Stimulated activated naive CD8-positive, alpha-beta T cell treated with anti-CD3 and anti-CD28 coated beads, Interleukin-15, Interleukin-2, amounts not matched to agents 100 U/mL and 50 U/mL, for 24 hours (primary cell): ENCODE measurements at places on chromosomes 11 and 22.

DNA sequence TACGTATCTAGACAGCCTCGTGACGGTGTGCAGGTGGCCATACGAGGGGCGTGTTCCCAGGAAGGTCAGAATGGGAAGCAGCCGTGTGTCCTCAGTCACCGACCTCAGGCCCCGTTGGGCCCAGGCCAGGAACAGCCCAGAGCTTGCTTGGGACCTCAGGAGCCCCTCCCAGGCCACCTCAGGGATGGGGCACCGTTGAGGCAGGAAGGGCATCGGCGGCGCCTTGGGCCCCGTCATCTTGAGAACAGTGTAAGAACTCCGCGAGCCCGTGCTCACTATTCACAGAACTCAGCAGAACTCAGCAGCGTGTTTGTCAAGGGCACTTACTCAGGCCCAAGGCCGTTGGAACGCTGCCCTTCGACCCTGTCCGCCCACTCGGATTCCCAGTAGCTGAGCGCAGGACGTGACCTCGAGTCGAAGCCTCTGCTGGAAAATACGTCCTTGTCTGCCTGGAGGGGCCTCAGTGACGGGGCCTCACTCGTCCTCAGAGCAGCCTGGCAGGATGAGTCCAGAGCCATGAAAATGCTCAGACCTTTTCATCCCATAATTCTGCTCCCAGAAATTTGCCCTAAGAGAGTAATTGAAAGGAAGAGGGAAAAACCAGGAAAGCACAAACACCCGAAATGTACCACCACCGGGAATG lies 1134.8 kb downstream of the BRD1 start:
- DNase-seq, result no peak

DNA sequence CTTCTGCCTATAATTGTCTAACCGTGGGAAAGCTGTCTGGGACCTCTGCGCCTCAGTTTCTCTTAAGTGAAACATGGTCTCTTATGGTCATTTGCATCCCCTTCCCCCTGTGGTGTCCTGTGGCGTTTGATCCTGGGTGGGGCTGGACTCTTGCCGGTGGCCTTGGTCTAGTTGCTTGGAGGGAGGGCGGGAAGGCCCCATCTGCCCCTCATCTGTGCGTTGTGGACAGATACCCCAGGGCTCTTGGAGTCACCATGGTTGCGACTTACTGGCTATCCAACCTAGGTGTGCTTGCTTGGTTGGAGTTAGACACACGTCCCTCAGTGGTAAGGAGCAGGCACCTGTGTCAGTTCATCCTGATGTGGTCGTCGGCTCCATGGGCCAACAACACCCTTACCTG lies 15.2 kb downstream of the SHANK3 start:
- DNase-seq, result no peak

- peak; percentile 67 for DNase-seq
Measured at GRCh38 chr22:17087498-17088131, 2.8 kb downstream of the IL17RA start.

DNA sequence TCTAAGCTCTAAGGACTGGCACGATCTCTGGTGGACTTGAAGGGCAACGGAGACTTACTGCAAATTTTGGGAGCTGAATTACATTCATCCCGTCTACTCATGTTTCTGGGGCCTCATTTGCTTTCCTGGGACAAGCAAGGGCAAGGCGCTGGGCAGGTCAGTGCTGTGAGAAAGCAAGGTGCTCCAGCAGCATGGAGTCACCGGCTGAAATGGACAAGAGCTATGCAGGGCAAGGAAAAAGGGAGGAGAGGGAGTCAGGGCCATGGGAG lies 25.6 kb downstream of the FLI1 start:
- DNase-seq, result no peak

GRCh38 chr11:113587308-113587739 lies 112.1 kb upstream of the DRD2 start:
- DNase-seq, result peak; percentile 9

DNA sequence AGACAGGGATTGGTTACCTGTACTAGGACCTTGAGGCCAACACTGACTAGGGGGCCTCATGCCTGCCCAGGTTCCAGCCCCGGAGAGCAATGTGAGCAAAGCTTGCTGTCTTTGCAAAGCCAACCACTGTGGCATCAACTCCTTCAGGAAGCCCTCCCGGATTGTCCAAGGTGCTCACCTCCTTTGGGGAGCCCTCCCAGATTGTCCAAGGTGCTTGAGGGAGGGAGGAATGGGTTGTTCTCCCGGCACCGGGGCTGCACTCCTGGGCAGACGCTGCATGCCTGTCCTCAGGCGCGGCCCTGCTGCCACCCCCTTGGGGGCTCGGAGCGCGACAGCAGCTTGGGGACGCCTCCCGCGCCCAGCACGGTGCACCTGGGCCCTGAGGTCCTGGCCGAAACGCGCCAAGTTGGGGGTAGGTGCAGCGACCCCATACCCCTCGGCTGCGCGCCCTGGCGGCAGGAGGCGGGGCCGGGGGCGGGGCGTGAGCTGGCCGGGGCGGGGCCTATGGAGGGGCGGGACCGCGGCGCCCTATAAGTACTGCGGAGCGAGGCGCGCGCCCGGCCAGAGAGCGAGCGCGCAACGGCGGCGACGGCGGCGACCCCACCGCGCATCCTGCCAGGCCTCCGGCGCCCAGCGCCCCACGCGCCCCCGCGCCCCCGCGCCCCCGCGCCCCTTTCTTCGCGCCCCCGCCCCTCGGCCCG lies at the start of gene CD81:
Gene CD81, plus strand, starts transcription at position 560 of the 701 bp plus-strand sequence. CDS start 240 bp downstream, outside the sequence.
- peak; percentile 73 for DNase-seq

DNA sequence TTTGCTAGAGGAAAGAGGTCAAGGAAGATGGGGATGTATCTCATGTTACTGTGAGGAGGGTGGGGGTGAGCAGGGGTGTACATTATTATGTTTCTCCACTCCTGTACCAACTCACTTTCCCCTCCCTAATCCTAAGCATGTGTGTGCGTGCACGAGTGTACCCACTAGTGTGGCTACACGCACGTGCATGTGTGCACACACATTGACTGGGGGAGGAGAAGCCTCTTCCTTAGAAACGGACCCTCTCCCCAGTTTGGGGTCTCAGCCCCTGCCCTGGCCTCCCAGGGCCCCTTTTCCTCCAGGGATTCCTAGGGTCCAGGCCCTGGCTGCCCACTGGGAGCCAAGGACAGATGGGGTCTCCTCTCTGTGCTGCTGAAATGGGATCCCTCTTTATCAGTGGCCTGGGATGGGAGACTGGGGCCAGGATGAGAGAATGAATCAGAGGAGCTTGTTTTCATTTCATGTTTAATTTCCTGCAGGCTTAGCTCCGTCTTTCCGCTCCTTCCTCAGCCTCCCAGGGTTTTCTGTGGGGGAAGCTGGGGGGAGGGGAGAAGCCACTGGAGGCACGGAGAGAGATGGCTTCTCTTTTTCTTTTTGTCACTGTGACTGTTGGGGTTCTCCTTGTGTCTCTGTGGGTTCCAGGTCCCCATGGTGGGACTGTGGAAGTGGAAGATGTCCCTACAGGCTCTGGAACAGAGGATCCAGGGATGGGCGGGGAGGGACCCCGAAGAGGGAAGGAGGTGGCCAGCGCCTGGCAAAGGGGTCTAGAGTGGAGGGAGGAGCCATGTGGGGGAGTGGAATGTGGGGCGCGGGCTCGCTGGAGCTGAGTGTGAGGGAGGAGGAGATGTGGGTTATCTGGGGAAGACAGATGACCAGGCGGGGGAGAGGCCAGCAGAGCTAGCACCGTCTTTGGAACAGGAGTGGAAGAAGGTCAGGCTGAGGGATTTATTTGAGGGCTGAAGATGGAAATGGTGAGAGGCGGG lies 40.3 kb downstream of the ALX4 start:
- DNase-seq, result no peak

DNA sequence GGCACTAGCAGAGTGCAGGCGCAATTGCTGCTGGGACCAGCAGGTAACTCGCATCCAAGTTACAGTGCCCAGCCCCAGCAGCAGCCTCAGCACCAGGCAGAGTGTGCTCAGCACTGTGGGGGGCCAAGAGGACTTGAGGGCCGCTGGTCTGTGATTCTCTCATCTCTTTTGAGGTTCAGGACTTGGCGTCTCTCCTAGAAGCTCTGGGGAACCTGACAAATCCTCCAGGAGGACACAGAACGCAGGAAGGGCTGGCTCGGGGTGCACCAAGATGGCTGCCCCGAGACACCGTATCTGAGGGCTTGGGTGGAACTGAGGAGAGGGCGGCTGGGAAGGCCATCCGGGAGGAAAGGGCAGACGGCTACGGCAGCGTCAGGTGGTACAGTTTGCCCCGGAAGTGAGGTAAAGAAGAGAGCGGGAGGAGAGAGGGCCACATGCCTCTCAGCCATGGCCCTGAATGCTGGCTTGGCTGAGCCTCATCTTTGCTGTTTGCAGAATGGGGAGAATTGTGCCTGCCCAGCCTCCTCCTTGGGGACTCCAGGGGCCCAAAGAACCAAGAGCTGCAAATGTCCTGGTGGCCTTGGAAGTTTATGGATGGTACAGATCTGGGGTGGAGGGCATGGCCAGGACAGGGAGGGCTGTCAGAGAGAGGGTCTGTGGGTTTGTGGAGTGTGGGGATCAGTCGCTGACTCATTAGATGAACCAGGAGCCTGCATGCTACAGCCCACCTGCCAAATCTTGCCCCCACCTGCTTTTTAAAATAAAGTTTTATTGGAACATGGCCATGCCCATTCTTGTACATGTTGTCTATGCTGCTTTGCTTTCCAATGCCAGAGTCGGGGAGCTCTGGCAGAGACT lies 78.0 kb downstream of the MYEOV start:
- no peak for DNase-seq

- peak; percentile 31 for DNase-seq
Measured at GRCh38 chr11:121589946-121590537, 137.3 kb upstream of the SORL1-AS1 start.

GRCh38 chr11:67054346-67054835 lies 2.3 kb upstream of the RHOD start:
- no peak for DNase-seq

DNA sequence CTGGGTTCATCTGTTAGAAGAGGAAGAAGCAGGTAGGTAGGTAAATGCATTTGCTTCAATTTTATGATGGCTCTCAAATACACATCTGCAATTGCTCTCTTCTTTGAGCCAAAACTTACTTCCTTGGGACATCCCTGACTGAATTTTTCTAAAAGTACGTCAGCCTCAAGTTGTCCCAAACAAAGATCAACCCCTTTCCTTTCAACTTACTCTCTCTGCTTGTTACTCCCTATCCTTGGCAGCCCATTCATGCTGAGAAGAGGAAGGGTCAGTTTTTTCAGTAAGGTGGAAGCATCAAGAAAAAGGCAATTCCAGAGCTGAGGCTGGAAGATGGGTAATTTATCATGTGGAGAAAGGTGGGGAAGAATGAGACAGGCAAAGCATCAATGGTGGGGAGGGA lies 111.2 kb downstream of the LRRC32 start:
- DNase-seq, result no peak

DNA sequence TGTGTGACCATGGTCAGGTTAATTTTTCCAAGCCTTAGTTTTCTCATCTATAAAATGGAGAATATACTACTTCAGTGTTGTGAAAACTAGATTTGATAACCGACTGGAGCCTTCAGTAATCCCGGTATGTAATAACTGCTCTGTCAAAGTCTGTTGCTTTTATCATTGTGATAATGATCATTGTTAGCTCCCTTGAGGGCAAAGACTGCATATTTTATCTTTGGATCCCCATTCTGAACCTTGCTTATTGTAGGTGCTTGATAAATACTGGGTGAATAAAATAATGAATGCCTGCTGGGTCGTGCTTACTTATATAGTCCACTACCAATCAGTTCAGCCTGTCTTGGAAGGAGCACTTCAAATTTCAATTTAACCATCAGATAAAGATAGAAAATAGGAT lies 105.3 kb downstream of the ARFGAP2 start:
- no peak for DNase-seq

- DNase-seq, result peak; percentile 22
Measured at GRCh38 chr22:29524442-29525191, 28.9 kb downstream of the THOC5 start.

GRCh38 chr11:3129181-3129590 lies 35.9 kb downstream of the OSBPL5 start:
- DNase-seq, result no peak

- DNase-seq, result peak; percentile 98
Measured at GRCh38 chr11:65422633-65423515, at the start of gene NEAT1. NEAT1 (plus strand) TSS chr11:65422798.

DNA sequence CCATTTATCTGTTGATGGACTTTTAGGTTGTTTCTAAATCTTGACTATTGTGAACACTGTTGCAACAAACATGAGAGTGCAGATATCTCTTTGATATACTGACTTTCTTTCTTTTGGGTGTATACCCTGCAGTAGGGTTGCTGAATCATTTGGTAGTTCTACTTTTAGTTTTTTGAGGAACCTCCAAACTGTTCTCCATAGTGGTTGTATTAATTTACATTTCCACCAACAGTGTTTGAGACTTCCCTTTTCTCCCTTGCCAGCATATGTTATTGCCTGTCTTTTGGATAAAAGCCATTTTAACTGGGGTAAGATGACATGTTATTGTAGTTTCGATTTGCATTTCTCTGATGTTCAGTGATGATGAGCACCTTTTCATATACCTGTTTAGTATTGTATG lies 330.0 kb downstream of the DDX10 start:
- no peak for DNase-seq

DNA sequence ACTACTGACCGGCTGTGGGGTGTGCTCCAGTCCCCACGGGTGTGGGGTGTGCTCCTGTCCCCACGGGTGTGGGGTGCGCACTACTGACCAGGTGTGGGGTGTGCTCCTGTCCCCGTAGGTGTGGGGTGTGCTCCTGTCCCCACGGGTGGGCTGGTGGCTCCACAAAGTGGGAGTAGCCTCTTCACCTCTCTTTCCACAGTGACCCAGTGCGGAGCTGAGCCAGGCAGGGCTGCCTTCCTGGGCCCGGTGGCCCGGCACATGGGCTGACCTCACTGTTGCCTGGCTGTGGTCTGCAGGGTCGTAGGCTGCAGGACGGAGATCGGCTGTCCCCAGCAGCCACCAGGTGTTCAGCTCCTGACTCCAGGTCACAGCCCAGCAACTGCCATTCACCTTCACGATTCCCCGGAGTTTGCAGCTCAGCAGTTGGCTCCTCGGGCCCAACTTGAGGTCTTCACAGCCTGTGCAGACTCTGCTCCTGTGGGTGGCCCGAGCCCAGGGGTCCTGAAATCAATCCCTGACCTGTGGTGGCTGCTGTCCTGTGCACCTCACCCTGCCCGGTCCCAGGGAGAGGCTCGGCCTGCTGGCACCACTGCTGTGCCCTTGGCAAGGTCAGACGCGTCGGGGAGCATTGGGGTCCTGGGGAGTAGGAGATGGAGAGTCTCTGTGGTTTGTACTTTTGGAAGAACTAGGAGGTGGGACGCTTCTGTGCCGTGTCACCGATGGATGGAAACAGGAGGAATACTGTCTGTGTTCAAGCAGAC lies 414.3 kb downstream of the TBC1D22A start:
- no peak for DNase-seq

DNA sequence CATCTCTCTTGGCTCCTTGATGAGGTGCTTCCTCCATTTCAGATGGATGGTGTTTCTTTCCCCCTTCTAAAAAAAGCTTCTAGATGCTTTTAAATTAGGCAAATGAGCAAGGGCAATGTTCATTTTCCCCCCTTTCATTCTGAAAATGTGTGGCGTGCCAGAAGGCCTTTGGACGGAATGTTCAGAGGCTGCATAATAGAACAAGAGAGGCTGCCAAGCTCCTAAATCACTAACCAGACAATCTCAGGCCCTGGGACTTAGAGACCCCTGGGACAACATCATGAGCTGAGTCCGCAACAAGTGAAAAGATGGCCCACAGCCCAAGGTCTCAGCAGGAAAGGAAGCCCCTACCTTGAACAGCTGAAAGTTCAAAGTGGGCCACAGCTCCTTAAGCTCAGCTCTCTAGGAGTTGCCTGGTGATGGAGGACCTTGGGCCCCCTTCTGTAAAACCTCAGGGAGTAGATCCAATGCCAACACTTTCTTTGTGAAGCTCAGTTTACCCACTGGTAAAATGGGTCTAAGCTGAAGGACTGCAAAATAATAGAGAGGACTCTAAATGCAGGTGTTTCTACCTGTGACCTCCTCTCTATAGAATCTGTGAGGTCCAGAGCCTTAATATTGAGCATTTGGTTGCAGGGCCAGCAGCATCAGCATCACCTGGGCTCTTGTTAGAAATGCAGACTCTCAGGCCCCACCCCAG lies 144.0 kb downstream of the FBXO7 start:
- DNase-seq, result no peak
